Left renal pelvis (tissue), 4 donors: ENCODE measurements at places on chromosomes 16 and 17. TPM values are rescaled to one million over a fixed set of nuclear protein-coding genes. Genes with fewer than 3 reads are reported as not detected.

Gene EXOC3L1
- polyA plus RNA-seq: 5.1 TPM

Gene ERAL1
- 50.1 TPM for polyA plus RNA-seq

DNA sequence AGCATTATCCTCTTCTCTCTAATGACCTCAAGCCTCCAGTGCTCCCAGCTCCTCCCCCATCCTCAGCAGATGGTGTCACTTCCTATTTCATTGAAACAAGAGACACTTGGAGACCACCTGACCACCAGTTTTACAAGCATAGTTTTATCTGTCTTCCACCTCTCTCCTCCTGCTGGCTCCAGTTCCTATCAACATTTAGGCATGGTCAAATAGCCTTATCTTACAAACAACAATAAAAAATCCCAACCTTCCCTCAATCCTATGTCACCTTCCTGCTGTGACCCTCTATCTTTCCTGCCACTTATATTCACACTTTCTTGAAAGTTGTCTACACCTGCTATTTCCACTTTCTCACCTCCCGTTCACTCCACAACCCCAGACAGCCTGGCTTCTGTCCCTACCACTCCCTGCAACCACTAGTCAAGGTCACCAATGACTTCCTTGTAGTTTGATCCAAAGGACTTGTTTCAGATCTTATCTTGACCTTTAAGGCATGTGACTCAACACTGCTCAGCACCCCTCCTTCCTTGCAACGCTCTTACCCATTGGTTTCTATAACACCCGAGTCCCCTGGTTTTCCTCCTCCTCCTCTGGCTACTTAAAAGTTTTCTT is 4.3 kb upstream of the NTN1 start:
- no peak for DNase-seq

GRCh38 chr16:8960788-8961109 is 3.0 kb downstream of the USP7 start:
- DNase-seq: no peak

DNA sequence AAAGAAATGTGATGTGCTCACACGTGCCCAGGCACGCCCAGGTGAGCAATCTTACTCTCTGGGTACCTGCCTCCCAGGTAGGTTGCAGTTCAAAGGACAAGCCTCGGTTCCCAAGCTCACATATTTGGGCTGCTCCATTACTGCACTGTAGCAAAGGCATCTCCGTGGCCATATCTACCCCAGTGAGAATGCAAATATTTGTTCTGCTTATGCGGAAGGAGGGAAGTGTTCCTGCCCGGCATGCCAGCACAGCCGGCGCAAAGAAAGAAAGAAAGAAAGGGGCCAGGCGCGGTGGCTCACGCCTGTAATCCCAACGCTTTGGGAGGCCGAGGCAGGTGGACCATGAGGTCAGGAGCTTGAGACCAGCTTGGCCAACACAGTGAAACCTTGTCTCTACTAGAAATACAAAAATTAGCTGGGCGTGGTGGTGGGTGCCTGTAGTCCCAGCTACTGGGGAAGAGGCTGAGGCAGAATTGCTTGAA is 30.7 kb downstream of the SLC43A2 start:
- no peak for DNase-seq

- DNase-seq: no peak
Observed at GRCh38 chr17:49557312-49558024, 18.2 kb upstream of the NXPH3 start.

GRCh38 chr16:1280783-1281182 is 24.9 kb downstream of the TPSD1 start:
- DNase-seq: no peak

DNA sequence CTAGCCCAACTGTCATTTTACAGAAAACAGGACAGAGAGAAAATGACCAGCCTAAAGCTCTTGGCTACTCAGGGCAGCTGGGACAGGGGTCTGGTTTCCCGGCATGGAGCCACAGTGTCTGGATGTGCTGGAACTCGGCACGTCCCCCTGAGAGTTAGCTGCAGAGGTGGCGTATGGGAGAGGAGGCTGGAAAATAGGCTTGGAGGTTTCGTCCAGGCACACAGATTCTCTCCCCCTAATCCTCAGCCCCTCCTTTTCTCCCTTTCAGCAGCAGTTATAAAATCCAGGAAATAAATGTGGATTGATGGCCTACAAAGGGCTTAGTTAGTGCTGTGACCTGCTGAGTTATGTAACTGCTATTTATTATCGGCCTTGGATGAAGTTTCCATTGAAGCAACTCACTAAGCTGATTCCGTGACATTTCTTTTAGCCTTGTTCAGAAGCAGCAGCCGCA is 89.5 kb upstream of the TOB1 start:
- DNase-seq: no peak
